ENCODE measurements at places on chromosomes 7 and 10.

DNA sequence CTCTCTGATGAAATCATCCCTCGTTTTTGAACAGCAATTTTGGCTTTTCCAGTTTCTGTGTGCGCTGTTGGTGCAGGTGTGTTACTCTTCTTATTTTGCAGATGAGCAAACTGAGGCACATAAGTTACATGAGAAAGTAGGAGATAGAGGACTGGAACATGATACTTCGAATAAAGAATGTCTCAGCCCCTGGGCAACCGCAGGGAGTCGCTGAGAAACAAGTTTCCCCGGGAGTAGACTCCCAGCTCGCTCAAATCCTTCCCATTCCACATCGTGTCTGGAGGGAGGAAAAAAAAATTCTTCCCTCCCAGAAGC, 18.0 kb downstream of the MXI1 start:
- DNase-seq, result no peak

- DNase-seq, result no peak
These were observed 144.3 kb upstream of the DGKB start for GRCh38 chr7:15046861-15047260.

- DNase-seq, result no peak
These were observed 72.4 kb upstream of the TAC1 start for GRCh38 chr7:97659363-97660045.

- no peak for DNase-seq
These were observed 816 bp downstream of the UCMA start for GRCh38 chr10:13233358-13233757.

DNA sequence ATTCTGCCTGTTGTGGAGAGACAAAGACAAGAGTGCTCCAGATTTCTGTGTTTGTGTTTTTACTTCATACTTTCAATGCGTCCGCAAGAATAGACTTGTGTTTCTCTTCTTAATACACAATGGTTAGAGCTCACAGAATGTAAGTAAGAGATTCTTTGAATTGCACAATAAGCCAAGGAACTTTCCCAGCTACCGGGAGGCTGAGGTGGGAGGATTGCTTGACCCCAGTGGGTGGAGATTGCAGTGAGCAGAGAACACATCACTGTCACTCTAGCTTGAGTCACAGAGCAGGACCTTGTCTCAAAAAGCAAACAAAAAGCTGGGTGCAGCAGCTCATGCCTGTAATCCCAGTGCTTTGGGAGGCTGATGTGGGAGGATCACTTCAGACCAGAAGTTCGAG, 250.7 kb upstream of the MYO3A start:
- no peak for DNase-seq

GRCh38 chr10:106712988-106713387, 451.5 kb downstream of the SORCS1 start:
- no peak for DNase-seq

- no peak for DNase-seq
These were observed 529.9 kb downstream of the XPNPEP1 start for GRCh38 chr10:109393425-109393824.

GRCh38 chr10:34996843-34997242, 93.3 kb downstream of the CUL2 start:
- DNase-seq, result no peak

- no peak for DNase-seq
These were observed 91.1 kb downstream of the CH25H start for GRCh38 chr10:89115876-89116627.

DNA sequence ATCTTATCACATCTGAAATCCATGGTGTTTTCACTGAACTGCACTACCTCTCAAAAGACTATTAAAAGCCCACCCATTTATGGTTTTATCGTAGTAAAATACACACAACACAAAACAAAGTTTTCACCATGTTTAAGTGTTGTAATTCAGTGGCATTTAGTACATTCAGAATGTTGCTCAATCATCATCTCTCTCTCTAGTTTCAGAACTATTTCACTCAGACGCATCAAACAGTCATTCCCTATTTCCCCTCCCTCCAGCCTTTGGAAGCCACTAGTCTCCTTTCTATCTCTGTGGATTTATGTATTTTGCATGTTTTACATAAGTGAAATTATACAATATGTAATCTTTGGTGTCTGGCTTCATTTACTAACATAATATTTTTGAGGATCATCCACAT, 332.6 kb downstream of the TNS3 start:
- DNase-seq, result no peak

DNA sequence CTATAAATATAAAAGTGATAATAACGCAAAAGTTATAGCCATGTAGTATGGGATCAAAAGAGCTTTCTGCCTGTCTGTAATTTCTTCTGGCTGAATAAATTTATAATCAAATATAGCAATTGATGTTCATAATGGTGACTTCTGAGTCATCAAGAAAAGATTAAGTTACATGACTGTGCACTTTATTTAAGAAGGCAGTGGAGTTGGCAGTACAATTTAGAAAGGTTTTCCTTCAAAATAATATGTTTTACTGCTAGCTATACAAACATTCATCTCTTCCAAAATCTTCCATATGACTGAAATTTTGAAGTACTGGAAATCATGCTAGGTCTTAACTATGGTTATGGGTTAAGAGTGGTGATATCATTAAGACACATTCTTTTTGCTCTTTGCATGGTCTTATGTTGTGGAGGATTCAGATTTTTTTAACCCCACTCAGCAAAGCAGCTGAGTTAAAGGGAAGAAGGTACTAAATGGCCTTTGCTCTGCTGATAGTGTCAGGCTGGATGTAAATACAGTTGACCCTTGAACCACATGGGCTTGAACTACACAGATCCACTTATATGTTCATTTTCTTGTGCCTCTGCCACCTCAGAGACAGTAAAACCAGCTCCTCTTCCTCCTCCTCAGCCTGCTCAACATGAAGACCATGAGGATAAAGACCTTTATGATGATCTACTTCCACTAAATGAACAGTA, 323.6 kb downstream of the BBS9 start:
- DNase-seq, result no peak

DNA sequence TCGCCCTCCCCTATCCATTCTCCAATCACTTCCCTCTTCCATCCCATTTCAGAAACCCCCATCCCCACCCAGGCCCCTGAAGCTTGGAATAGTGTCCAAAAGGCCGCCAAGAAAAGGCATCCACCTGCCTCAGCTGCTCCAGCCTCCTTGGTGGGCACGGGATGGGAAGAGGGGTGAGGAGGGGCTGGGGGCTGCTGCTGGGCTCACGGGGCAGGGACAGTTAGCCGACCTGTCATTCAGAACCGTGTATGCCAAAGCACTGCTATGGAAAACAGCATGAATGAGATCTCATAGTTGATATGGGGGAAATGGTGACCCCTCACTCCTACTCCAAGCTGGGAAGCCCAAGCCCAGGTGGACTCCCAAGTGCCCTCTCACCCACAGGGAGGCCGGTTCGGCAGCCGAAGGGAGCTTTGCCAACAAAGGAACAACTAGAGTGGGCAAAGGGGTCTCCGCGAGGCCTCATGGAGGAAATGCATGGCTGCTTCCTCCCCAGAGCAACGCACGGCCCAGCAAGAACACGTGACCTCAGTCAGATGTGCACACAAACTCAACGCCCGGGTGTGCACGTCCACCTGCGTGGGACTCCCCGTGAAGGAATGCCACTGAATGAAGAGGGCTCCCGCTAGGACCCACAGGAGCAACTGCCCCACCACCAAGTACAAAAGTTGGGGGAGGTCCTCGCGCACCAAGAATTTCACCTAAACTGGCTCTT, 52.5 kb downstream of the EBF3 start:
- DNase-seq, result no peak

All from GM18507 (cell line).